ENCODE measurements at places on chromosomes 16 and 17.

DNA sequence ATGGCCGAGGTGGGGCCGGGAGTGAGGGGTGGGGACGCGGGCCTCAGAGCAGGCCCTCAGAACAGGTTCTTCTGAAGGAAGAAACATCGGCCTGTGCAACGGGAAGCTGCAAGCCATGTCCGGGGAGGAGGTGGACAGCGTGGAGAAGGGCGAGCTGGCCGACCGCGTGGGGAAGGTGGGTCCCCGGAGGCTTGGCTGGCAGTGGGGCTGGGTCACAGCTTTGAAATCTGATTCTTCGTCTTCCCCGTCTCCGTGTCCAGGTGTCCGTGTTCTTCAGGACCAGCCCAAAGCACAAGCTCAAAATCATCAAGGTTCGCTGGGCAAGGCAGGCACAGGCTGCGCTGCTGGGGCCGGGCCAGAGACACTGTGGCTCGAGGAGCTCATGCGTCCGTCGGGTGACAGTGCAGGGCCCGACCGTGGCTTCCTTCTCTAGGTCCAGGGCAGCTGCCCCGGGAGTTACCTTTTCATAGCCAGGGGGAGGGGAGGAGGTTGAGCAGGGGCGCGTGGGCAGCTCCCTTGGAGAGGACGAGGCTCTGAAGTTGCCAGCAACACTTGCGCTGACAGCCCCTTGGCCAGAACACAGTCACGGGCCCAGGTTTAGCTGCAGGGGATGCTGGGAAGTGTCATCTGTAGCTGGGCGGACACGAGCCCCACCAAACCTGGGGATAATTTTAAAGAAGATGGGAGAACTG is 51.3 kb downstream of the MEAK7 start:
- DNase-seq: no peak

GRCh38 chr17:12709063-12709462 is 43.4 kb downstream of the MYOCD start:
- DNase-seq: no peak

- DNase-seq: no peak
These were observed 129.0 kb downstream of the CCDC144A start for GRCh38 chr17:16818821-16819683.

GRCh38 chr17:14245002-14245401 is 8.3 kb upstream of the CDRT15 start:
- no peak for DNase-seq

GRCh38 chr17:1985686-1986085 is 39.4 kb downstream of the RTN4RL1 start:
- DNase-seq: no peak

GRCh38 chr16:48136547-48137360 is 19.0 kb downstream of the ABCC12 start:
- DNase-seq: no peak

DNA sequence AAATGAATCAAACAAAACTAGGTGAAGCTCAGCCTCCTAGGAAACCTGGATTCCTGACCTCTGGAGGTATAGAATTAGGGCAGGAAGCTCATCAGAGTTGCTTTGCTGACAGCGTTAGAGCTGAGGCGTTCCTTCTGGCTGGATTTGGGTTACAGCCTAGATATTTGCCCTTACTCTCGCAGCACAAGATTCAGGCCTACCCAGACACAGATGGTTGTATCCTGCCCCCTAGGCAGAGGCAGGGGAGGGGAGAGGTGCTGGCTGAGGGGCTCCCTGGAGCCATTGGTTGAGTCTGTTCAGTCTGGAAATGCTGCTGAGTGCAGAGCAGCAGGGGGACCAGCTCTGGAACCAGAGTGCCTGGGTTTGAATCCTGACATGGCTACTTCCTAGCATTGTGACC is 78.4 kb downstream of the MPRIP start:
- no peak for DNase-seq

DNA sequence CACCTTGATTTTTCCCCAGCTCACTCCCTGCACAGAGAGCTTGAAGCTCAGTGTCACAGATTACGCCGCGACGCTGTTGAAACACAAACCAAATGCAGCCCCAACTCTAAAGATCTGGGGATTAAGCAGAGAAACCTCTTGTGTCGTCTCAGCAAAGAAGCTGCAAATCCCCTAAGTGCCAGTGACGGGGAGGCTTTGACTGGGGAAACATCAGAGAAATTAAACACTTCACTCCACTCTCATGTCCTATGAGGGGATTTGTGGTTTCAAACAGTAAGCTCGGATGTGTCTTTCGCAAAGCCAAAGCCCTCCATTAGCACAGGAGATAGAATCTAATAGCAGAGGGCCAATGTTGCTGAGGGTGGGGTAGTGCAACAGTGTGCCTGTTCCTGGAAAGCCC is 233.7 kb downstream of the HS3ST4 start:
- DNase-seq: no peak

DNA sequence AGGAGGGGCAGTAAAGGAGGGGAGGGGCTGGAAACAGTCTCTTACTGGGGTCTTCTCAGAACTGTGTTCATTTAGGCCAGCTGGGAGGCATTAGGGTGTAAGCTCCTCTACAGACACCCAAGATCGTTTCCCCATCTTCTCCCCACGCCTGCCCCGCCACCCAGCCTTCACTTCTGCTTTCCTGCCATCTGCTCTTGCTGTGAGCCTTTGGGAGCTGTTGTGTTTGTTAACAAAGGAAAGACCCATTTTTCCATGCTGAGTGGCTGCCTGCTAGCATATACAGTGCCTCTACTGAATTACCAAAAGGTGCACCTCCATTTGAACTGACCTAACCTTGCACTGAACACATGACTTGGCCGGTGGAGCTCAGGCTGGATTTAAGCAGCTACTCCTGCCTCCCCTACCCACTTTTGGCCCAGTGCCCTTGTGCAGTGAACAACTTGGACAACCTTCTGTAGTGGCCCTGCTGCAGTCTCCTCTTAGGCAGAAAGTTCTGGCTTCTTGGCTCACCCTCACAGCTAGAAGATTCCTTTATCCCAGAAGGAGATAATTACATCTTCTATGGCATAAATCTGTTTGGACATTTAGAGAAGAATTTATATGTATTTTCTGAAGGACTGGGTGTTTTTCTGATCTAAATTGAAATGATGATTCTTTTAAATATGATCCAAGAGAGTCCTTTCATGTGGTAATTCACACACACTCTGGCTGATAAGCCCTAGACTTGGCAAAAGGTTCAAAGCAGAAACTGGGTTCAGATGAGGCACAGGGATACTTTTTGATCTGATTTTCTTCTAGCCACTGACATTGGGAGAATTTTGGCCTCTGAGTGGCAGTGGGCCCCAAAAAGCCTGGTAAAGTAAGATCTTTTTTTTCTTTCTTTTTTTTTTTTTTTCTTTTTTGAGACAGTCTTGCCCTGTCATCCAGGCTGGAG is 81.9 kb upstream of the HNF1B start:
- no peak for DNase-seq
